CD4-positive, alpha-beta T cell treated with Interleukin-4 for 1 hour (primary cell): ENCODE measurements at places on chromosomes 2 and 18.

DNA sequence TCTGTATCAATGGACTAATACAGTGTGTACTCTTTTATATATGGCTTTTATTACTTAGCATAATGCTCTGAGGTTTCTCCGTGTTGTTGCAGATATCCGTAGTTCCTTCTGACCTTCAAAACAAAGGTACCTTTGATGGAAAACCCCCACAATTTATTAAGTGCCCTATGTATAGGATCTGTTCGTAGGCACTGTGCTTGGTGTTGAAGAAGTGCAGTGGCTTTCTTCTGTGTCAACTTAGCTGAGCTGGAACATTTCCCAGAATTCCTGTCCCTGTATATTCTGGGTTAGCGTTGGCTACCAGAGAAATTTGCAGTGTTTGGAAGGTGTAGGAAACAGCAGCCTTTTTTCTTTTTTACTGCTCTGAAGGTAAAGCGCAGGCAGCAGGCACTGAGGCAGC, 56.3 kb upstream of the MSH2 start:
- DNase-seq: no peak

- no peak for DNase-seq
These were observed 244.3 kb downstream of the METTL4 start for GRCh38 chr18:2326999-2327398.

GRCh38 chr2:28530782-28531181, 34.9 kb downstream of the PLB1 start:
- DNase-seq: no peak

DNA sequence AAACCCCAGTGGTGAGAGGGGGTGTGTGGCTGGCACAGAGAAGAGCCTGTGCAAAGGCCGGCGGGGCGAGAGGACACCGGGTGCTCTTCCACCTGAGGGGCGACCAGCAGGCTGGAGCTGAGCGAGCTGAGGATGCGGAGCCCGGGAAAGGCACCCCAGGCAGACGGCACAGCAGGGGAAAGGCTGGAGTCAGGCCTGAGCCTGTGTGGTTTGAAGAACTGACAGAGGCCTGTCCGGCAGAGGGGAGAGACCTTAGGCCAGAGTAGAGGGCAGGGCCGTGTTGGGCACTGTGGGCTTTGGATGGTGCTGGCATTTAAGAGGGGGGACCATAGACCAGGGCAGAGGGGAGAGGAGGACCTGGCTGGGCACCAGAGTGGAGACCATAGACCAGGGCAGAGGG, 149.8 kb downstream of the RTP5 start:
- DNase-seq: no peak

GRCh38 chr2:67790622-67791021, 272.2 kb downstream of the C1D start:
- no peak for DNase-seq

GRCh38 chr2:195482010-195482409, 175.0 kb upstream of the SLC39A10 start:
- no peak for DNase-seq

DNA sequence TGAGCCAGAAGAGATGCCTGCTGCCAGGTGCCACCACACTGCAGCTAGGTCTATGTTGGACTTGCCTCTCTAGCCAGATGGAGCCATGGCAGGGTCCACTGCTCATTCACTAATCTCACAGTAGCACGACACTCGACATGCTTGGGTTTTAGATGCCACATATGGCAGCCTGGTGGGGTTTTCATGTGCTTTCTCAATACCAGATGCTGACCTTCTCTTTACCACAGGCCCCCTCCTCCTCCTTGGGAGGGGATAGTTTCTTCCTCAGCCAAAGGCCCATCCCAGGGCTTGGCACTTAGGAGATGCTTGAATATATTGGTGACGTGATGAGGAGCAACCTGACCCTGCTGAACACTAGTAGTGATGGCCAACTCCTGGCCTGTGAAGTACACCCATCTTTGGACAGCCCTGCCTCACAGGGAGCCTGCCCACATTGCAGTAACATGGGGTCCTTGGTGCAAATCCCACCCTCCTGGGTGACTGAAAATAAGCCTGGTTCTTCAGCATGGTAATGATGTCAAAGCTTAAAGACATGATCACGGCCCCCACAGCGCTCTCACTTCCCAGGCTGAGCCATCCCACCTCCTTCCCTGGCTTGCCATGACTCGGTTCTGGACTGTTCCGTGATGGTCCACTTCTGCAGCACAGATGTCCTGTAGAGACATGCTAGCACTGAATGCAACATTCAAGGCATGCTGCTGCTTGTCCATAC, 227.5 kb downstream of the SH3RF3 start:
- DNase-seq: no peak

DNA sequence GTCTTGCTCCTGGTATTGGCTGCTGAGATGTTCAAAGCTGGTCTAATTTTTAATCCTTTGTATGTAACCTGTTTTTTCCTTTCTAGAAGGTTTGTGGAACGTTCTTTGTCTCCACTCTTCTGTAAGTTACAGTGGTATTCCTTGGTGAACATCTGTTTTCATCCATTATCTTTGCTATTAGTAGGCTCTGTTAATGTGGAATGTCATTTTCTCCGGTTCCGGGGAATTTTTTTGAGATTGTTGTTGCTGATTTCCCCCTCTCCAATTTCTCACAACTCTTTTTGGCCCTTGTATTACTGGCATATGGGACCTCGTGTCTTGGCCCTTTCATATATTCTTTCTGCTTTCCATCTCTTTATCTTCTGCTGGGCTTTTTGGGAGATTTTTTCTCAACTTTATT, 63.4 kb downstream of the LCLAT1 start:
- no peak for DNase-seq

GRCh38 chr2:157261199-157261782, 3.8 kb downstream of the GALNT5 start:
- no peak for DNase-seq

DNA sequence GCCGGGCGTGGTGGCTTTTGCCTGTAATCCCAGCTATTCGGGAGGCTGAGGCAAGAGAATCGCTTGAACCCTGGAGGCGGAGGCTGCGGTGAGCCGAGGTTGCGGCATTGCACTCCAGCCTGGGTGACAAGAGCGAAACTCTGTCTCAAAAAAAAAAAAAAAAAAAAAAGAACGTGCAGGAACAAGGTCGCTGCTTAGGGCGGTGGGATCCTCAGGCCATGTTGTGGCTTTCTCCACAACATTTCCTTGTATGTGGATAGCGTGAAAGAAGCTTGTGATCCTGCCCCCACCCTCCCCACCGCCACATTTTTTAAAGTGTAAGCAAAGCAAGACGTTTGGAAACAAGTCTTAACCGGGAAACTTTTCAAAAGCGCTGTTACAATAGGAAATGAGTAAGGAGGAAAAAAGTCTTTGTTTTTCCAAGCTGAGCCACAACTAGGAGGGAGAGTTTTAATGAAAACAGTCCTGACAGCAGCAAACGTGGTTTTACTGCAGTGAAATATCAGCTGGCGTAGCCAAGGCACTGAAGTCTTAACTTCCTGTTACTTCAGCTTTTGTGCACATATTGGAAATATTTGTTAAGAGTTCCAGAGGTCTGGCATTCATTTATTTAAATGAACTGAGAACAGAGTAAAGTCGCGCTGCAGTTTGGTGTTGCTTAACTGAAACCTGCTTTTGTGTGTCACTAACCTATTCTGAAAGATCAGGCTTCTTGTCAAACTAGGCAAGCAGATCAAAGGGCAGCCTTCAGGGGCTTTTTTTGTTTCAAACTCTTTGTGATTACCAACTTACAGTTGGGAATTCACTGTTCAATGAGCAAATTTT, 3.8 kb downstream of the TGIF1 start:
- DNase-seq: peak; percentile 62

GRCh38 chr2:205627085-205627484, 55.2 kb upstream of the NRP2 start:
- DNase-seq: no peak

GRCh38 chr2:19676770-19677169, 225.0 kb downstream of the TTC32 start:
- no peak for DNase-seq

DNA sequence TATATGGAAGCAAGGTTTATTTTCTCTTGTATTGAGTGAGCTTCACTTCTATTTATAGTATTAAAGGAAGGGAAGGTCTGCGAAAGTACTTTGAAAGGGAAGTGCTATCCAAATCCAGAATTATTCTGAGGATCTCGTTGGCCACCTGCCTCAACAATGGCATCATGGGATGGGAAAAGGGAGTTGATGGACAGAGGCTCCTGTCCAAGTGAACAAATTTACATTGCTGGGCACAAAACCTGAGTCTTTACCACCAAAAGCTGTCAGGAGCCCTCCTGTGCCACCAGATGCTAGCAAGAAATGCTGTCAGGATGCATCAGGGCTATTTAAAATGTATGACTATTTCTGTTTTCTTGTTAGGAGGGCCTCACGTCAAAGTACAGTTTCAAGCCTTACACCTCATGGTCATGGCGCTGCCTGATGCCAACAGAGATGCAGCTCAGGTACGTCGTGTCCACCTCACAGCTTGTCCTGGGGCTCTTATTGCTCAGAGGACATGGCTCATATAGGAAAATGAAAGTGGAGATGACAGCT, 157.3 kb downstream of the ARHGAP28 start:
- no peak for DNase-seq

DNA sequence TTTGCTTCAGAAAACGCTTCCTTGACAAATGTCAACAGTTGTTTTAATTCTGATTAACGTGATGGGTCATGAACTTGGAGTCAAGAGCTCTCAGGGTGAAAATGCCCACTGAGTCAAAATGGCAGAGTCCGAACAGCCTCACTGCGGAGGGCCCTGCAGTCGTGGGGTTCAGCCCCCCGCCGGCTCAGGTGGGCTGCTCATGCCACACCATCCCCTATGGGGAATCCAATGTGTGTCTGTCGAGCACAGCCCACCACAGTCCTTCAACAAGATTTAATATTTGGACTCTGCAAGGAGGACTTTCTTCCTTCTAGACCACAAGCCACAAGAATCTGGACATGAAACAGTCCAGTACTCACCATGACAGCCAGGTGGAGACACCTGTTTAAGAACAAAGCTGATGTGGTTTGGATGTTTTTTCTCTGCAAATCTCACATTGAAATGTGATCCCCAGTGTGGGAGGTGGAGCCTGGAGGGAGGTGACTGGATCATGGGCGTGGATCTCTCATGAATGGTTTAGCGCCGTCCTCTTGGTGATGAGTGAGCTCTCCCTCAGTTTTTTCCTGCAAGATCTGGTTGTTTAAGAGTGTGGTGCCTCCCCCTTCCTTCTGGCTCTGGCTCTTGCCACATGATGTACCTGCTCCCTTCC, 201.0 kb downstream of the NDUFA10 start:
- DNase-seq: no peak

GRCh38 chr18:60508108-60508507, 135.5 kb upstream of the MC4R start:
- no peak for DNase-seq

DNA sequence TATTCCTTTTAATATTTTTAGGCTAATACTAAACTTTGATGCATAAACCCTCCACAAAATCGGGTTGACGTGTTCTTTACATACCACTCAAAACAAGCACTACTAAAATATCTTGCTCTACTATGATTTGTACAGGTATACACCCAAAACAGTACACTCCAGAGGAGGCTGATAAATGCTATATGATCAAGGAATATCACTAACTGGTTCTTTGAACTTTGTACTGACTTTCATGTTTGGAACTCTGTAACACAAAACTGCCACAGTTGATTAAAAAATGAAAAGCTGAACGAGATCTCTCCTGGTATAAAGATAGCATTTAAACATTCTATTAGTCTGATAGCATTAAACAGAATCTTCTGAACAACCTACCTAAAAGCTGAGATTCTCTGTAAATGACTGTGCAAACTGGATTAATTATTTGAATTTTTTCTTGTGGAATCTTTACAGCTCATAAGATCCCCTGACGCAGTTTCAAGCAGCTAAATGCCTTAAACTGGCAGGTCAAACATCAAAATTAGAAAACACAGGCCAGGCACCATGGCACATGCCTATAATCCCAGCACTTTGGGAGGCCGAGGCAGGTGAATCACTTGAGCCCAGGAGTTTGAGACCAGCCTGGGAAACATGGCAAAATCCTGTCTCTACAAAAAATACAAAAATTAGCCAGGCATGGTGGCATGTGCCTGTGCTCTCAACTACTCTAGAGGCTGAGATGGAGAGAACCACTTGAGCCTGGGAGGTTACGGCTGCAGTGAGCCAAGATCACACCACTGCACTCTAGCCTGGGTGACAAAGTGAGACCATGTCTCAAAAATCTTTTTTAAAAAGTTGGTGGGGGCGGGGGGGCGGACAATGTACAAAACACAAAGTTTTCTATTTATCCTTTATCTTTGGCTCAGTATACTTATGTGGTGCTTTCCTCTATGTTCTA, 150.6 kb downstream of the EXOC6B start:
- DNase-seq: no peak

GRCh38 chr2:238808761-238809160, 39.1 kb upstream of the TWIST2 start:
- no peak for DNase-seq

DNA sequence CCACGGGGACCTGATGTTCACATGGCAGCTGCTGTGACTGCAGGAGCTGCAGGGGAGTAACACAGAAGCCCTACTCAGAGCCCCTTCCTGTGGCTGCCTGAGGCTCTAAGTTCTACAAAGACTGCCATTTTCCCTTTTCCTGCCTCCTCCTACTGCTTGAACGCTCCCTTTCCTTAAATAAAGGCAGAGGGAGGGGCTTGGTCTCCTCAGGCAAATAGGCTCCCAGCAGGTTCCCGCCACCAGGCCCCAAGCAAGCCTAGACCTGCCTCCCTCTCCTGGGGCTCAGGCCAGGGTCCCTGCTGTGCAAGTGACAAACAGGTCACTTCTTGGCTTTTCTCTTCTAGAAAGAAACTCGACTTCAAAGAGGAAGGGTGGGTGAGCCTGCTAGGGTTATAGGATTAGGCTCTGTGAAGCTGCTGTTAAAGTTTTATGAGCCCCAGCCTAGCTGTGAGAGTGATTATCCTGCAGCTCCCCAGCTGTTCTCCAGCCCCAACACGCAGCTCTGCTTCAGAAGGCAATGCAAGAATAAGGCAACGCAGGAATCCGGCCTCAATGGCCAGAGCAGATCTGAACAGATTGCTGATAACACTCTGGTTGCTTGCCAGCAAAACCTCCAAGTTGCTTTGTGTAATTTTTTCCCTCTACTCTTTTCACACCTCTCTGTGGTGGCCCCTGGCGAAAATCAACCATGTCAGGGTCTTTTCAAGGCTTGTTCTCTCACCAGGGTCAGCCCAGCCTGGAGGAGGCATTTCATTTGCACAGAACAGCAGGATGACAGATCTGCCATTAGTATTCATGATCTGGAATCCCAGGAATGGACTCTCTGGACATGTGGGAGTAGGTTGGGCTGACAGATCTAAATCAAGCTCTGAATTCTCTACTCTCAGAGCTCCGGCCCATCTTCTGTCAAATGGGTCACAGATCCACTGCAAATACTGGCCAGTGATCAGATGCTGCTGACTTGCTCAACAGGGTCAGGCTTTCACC, 71.3 kb downstream of the MRO start:
- DNase-seq: no peak
